Stimulated activated CD4-positive, alpha-beta T cell treated with anti-CD3 and anti-CD28 coated beads, Interleukin-12 subunit alpha, Interleukin-12 subunit beta, amount 100 ng/mL, for 4 hours (primary cell): ENCODE measurements at places on chromosomes 13 and 19.

- no peak for DNase-seq
Measured at GRCh38 chr13:95180513-95181245, 120.6 kb downstream of the ABCC4 start.

- peak; percentile 27 for DNase-seq
Measured at GRCh38 chr19:18304208-18304457, 18.7 kb downstream of the LSM4 start.

GRCh38 chr19:12985049-12985776 lies 10.1 kb upstream of the NFIX start:
- DNase-seq: no peak

- DNase-seq: no peak
Measured at GRCh38 chr13:101306773-101307172, 109.5 kb downstream of the NALCN start.

- DNase-seq: no peak
Measured at GRCh38 chr13:76735641-76736040, 150.6 kb downstream of the KCTD12 start.

DNA sequence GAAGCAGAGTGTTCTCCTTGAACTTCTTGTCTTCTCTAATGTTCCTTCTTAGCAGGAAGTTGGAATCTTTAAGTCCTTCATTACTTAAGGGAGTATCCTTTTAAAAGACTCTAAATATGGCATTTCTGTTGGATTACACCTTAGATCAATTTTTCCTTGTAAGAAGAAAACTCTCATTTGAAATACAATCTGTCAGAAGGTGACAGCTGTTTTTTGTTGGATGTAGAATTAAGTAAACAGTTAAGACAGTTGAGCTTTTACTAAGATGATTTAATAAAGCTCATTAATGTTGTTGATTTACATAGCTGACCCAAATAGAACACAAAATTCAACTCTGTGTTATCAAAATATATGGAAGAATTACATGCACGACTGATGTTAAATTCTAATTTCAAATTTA lies 16.7 kb upstream of the MBNL2 start:
- DNase-seq: no peak

GRCh38 chr19:18478545-18479311 lies 40.8 kb upstream of the ISYNA1 start:
- peak; percentile 44 for DNase-seq

GRCh38 chr19:1324806-1325567 lies 39.3 kb downstream of the EFNA2 start:
- peak; percentile 6 for DNase-seq

DNA sequence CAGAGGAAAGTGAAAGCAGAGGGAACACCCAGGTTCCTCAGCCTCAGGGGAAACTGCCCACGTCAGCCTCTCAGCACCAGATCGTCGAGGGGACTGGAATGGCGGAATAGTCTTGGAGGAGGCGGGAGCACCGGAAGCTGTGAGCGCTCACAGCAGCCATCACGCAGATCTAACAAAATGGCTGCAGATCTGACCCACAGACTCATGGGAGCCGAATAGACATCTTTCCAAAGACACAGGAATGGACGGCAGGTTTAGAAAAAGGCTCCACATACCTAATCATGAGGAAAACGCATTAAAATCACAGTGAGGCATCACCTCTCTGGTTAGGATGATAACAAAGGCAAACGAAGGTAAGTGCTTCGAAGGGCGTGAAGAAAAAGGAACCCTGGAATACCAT lies 11.8 kb upstream of the LILRA2 start:
- DNase-seq: no peak

DNA sequence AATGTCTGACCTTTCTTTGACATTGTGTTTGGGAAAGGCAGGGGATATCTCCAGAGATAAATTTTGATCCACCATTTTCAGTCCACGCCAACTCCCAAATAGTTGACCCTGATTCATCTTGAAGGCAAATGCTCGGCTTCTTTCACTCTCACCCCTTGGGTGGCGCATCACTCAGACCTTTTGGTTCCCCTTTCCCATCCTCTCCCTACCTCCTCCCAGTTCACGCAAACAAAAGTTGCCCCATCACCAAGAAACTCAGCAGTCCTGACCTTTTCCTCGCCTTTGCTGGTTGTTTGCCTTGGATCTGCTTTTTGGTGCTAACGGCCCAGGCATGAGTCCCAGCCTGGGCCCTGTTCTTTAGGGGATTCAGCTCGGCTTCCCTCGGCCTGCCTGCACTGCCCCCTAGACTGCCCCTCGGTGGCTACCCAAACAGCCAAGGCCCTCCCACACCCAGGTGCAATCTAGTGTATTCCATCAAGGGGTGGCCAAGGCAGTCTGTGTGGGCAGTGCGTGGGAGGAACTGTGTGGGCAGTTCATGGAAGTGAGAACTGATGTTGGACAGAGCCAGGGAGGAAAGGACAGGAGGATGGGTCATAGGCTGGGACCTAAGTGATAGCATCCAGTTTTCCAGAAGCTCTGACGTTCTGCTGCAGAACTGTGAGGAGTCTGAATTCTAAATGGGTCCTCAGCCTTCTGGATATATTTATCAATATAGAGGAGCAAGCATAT lies 255.7 kb downstream of the DLEU7 start:
- DNase-seq: no peak

DNA sequence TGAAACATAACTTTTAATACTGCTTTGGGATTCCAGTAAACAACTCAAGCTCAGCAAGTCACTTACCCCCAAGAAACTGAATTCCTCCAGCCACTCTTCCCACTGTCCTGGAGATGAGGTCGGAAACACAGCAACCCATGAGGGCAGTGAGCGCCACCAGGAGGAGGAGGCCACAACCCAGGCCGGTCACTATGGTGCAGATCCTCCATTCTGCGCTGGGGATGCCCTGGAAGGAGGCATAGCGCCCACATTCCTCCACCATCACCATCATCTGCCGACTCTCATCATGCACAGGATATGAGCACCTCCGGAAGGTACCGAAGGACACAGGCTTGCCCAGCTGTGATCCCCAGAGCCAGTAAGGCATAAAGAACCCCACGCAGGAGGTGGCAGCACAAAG lies 2.2 kb downstream of the LHFPL6 start:
- DNase-seq: no peak
